ENCODE measurements at places on chromosomes 2 and 18.
A peak's percentile ranks its signal among the peaks of the same experiment; 100 is the strongest.

GRCh38 chr2:118249531-118249930, 161.3 kb downstream of the INSIG2 start:
- no peak for DNase-seq

GRCh38 chr2:143513081-143513480, 383.9 kb downstream of the ARHGAP15 start:
- peak; percentile 61 for DNase-seq

- no peak for DNase-seq
Observed at GRCh38 chr2:119009110-119009509, 67.1 kb downstream of the MARCO start.

GRCh38 chr18:77111951-77112746, 20.4 kb downstream of the MBP start:
- DNase-seq: no peak

GRCh38 chr2:4937550-4937949, 754.6 kb upstream of the SOX11 start:
- no peak for DNase-seq

DNA sequence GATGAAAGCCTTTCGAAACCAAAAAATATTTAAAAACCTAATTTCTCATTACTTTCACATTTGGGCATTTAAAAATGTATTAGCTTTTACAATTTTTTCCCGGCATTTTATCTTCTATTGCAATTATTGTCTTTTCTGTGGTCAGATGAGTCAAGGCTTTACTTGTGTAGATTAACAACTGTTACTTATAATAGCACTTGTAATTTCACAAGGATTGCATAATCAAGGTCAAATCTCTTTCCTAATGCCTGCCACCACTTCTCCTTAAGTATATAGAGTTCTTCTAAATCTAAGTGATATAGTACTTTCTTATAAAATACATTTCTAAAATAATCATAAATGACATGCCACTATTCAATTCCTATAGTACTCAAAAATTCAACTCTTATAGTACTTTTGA, 67.2 kb downstream of the SLC8A1 start:
- DNase-seq: peak; percentile 77

- DNase-seq: no peak
Observed at GRCh38 chr2:156625360-156626170, 189.4 kb downstream of the GPD2 start.

- DNase-seq: no peak
Observed at GRCh38 chr2:240584486-240585031, 2.0 kb upstream of the CAPN10 start.

GRCh38 chr2:127153691-127154158, 46.8 kb upstream of the BIN1 start:
- peak; percentile 90 for DNase-seq

- no peak for DNase-seq
Observed at GRCh38 chr18:58557008-58557435, 71.9 kb downstream of the ALPK2 start.

GRCh38 chr18:59383851-59384250, 24.8 kb upstream of the LMAN1 start:
- DNase-seq: no peak

DNA sequence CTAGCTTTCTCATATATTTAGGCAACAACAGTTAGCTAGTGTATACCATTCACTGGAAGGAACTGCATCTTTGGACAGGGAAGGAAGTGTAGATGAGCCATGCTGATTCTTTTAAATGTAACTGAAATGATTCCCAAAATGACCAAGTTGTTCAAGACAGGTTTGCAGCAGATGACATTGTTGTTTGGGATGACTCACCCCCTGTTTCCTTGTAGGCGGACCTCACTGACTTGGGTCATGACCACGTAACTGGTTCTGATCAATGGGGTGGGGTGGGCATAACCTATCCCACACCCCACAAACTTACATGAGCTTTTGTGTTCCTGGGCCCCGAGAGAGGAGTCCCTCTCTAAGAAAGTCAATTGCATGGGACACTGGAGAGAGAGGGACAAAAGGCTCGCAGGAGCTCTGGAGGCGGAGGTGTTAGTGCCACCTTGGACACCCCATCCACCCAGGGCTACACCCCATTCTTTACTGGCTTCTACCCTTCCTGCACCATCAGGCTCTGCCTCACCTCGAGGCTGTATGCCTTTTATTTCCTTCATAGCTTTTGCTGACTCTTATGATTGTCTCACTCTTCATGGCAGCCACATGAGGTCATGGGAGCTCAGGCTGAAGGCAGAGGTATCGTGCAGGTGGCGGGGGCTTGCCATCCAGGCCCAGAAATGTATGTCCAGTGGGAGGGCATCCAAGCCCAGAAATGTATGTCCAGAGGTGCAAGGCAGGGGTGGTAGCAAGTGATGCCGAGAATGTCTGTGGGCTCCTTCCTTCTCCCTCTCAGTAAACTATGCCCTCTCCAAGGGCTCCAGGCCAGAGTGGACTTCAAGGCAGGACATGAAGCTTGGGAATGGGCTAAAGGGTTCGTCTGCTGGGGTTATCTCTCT, 108.0 kb downstream of the TWIST2 start:
- DNase-seq: no peak

DNA sequence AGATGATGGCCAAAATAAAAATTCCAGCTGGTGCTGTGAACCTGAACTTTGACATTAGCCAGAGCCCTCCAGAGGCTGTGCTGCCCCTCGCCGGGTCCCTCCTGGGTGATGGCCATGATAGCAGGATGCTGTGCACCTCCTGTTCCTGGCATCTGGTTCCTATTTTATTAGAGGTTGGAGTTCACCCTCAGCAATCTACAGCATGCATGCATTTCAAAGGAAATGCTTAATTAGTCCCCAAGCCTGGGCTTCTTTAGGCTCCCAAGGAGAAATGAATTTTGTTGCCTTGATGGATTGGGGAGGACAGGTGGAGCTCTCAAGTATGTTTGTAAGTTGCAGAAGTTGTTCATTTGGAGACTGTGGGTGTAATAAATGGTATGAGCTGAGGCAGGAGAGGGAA, 166.9 kb downstream of the GLI2 start:
- DNase-seq: no peak

DNA sequence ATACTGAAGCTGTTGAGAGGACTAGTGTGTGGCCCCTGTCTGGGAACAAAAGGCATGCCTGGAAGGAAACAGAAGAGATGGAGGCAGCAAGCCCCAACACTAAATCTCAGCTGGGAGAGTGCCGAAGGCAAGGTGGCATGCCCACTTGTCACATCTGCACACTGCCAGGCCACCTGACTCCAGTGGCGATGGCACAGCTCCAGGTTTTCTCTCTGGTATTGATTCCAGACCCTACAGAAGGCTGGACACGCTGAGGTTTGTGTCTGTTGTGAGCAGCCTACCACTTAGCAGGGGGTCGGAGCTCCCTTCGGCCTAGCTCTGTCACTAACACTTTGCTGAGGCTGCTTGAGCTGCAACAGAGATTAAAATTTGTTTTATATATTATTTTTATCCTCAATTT, 307.3 kb downstream of the TDRD15 start:
- no peak for DNase-seq

DNA sequence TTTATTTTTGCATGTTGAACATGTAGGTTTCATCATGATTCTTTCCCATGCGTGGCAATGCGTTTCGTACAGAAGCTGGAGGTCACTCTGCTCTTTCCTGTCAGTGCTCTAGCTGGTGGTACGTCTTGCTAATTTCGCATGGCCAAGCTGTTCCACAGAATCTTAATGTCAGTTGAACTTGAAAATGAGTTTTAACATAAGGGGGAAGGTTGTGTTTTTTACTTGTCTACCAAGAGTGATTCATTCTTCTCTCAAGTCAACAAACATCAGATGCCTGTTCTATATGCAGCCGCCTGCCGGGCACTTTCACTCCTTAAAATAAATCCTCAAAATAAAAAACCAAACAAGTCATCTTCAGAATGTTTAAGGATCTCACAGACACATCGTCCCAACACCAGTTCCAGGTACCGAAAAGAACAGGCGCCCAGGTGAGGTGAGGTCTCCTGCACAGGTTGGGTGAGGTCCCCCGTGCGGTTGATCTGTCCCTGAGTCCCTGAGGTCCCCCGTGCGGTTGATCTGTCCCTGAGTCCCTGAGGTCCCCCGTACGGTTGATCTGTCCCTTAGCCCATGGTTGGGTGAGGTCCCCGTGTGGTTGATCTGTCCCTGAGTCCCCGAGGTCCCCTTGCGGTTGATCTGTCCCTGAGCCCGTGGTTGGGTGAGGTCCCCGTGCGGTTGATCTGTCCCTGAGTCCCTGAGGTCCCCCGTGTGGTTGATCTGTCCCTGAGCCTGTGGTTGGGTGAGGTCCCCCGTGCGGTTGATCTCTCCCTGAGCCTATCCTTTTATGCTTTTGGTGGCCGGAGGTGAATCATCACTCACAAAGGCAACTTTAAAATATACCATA, 57.0 kb upstream of the KCNG2 start:
- no peak for DNase-seq

DNA sequence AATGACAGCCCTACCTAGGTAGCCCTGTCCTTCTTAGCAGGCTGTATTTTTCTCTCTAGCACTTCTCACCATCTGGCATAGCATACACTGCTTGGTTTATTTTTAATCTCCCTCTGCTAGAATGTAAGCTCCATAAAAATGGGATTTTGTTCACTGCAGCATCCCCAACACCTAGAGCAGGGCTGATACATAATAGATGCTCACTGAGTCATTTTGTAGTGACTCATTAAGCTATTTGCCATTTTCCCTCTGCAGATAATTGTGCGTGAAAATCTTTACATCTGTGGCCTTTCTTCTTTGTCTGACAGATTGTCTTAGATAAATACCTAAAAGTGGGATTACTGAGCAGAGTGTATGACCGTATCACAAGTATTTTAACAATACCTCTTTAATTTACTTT, 82.5 kb downstream of the CERS6 start:
- no peak for DNase-seq

- no peak for DNase-seq
Observed at GRCh38 chr2:36392571-36393255, 37.1 kb downstream of the CRIM1 start.

- no peak for DNase-seq
Observed at GRCh38 chr2:11535899-11536344, 2.1 kb downstream of the GREB1 start.

DNA sequence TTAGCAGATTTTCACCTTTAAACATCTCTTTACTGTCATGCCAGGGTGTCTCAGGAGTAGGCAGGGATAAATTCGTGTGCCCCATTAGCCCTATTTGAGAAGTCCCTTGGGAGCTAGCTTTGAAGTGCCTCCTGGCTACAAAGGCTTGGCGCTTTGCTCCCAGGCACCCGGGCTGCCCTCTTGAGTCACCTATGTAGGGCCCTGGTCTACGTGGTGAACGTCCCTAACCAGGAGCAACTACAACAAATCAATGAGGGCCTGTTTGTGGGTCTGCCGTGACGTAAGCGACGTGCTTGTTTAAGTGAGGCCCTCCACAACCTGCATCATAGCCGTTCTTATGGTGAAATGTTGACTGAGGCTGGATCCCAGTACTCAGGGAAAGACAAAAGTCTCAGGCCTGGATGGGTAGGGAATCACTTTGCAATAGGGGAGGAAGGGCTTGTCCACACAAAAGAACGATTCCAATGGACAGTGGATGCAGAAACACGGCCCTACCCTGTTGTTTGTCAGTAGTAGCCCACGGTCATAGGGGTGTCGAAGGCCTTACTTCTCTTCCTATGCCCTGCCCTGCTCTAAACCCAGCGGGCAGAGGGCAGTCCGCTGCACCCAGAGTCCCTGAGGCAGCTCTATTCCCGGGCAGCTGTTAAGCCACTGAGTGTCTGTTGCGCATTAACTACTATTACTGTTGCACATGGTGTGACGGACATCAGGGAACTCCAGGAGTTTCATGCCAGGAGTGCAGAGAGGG, 93.9 kb downstream of the INHBB start:
- DNase-seq: no peak

- DNase-seq: no peak
Observed at GRCh38 chr2:3563521-3563976, 5.4 kb upstream of the RNASEH1 start.

DNA sequence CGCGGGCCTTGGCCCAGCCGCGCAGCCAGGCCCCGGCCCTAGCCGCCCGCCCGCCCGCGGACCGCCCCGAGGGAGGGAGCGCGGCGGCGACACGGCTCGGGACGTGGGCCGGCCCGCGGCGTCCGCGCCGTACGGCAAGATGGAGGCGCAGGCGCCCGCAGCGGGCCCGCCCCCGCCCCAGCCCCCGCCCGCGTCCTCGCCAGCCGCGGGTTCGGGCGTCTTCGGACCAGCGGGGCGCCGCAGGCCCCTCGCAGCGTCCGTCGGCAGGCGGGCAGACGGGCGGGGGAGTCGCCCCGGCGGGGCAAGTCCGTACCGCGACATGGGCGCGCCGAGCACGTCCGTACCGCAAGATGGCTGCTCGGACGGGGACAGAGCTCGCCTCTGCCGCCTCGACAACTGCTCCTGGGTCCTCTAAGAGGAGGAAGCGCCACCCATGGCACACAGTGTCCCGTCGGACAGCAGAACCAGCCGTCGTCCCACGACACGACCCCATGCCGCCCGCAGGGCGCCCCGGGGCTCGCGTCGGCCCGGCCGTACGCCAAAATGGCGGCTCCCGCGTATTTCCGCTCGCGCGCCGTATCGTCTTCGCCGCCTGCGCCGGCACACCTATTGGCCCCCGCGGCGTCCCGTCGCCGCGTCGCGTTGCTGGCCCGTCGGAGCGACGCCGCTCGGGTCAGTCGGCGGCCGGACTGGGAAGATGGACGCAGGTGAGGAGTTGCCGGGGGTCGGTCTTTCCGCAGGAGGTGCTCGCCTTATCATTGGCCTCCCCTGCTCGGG, at the start of the genes ATG4B and THAP4:
Gene ATG4B (plus strand): TSS at position 676 of the 777 bp plus-strand sequence. CDS start 22 bp downstream, at position 698.
Gene THAP4 (minus strand): TSS at position 141 of the 777 bp plus-strand sequence. CDS start 141 bp downstream, outside the sequence.
- DNase-seq: peak; percentile 60

- DNase-seq: no peak
Observed at GRCh38 chr2:150916467-150917396, 344.9 kb downstream of the RBM43 start.

DNA sequence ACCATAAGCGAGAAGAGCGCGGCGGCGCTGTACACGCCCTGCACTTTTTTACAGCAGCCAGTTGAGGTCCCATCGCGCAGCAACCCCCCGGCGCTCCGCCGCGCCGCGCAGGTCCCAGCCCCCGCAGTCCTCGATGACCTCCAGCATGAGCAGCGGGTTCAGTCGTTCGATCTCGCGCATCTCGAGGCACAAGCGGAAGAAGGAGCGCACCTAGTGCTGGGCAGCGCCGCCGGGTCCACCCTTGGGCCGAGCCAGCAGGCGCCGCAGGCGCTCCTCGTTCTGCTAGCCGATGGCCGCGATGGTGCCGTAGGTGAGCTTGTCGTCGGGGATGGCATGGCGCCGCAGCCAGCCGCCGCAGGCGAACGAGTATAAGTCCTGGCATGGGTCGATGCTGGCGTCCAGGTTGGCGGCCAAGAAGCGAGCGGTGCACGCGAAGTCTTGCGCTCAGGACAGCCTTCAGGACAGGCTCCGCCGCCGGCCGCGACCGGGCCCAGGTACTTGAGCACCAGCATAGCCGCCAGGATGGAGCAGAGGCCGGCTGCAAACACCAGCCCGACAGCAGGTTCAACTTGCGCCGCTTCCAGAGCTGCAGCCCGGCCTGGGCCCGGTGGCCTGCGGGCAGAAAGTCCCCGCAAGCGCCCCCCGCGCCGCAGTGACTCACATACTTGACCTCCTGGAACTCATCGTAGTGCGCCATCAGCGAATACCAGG, 8.3 kb downstream of the ALPP start:
- DNase-seq: no peak

- DNase-seq: no peak
Observed at GRCh38 chr18:2656237-2656980, 883 bp downstream of the SMCHD1 start.

Measured in stromal cell of bone marrow (primary cell).